SIG-M5 (cell line): ENCODE measurements at places on chromosomes 6 and 20.
A peak's percentile ranks its signal among the peaks of the same experiment; 100 is the strongest.

DNA sequence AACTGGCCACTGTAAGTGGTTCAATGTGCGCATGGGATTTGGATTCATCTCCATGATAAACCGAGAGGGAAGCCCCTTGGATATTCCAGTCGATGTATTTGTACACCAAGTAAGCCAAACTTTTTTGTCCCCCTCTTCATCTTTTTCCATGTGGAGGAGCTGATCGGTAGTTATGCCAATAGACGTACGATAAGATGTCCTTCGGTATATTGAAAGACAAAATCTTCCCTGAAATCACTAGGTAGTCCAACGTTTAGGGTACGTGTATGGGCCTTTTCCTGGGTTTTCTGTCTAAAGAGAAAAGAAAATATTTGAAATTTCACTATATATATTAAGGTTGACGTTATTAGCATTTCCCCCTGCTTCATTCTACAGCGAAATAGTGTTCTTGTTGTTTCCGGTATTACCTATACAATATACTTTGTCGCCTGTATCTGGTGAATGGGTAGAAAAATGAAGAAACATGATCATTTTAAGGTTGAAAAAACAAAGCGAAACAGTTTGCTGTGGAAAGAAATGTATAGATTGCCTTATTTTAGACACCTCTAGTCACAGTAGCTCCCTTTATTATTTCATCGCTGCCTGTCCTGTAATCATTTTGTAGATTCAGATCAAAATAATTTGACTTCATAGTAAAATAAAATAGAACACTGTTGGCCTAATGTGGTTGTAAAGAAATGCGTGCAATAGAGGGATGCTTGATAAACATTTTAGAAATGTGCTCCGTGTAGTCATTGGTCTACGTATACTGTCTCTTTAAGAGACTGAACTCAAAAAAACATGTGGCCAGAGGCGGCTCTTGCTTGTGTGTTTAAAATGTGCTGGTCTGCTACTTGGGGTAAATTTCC, 1.5 kb downstream of the LIN28B start:
- peak; percentile 22 for DNase-seq

GRCh38 chr6:110823146-110823545, 7.9 kb upstream of the CDK19 start:
- no peak for DNase-seq

- no peak for DNase-seq
Measured at GRCh38 chr6:54053881-54054391, 57.3 kb upstream of the MLIP start.

GRCh38 chr6:142822383-142822782, 122.6 kb downstream of the HIVEP2 start:
- DNase-seq, result no peak

DNA sequence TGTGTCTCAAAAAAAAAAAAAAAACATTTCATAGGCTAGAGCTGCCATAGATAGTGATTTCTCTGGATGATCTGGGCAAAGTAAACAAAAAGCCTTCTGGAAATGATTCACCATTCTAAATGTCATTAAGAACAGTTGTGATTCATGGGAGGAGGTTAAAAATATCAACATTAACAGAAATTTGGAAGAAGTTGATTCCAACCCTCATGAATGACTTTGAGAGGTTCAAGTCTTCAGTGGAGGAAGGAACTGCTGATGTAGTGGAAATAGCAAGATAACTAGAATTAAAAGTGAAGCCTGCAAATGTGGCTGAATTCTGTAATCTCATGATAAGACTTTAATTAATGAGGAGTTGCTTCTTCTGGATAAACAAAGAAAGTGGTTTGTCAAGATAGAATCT, 26.8 kb upstream of the MMP24 start:
- DNase-seq, result no peak

GRCh38 chr6:126761854-126762253, 356.6 kb upstream of the RSPO3 start:
- DNase-seq, result no peak

GRCh38 chr6:109793021-109793420, 101.9 kb downstream of the FIG4 start:
- DNase-seq, result no peak

- peak; percentile 36 for DNase-seq
Measured at GRCh38 chr20:373171-373890, 7.2 kb upstream of the TRIB3 start.

GRCh38 chr6:2353412-2354137, 108.2 kb upstream of the GMDS start:
- no peak for DNase-seq

- no peak for DNase-seq
Measured at GRCh38 chr20:53276143-53276542, 304.0 kb downstream of the TSHZ2 start.

DNA sequence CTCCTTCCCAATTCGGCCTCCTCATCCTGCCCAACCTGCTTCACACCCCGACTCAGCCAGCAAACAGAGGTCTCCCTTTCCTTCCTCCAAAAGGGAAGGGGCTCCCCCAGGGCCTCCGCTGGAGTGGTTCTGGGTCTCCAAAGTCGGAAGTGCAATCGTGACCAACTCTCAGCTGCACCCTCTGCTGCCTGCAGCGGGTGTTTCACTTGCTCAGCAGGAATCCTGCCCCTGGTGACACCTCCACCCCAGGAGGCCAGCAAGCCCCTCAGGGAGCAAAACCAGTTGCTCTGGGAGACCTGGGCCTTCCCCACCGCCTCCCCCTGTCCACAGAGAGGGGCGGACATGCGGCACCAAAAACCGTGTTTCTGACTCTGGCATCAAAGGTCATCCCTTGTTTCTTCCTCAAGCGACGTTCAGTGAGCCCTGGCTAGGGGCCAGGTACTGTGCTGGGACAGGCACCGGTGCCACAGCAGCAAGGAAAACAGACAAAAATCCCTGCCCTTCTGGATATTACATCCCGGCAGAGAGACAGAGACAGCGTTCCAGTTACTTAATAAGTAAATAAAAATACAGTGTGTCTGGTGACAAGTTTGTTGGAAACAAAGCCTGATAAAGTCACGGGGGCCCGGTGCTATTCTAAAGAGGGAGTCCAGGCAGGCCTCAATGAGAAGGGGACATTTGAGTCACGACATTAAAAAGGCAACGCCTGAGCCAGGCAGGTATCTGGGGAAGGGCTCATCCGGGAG, 219.0 kb downstream of the BMP7 start:
- no peak for DNase-seq

DNA sequence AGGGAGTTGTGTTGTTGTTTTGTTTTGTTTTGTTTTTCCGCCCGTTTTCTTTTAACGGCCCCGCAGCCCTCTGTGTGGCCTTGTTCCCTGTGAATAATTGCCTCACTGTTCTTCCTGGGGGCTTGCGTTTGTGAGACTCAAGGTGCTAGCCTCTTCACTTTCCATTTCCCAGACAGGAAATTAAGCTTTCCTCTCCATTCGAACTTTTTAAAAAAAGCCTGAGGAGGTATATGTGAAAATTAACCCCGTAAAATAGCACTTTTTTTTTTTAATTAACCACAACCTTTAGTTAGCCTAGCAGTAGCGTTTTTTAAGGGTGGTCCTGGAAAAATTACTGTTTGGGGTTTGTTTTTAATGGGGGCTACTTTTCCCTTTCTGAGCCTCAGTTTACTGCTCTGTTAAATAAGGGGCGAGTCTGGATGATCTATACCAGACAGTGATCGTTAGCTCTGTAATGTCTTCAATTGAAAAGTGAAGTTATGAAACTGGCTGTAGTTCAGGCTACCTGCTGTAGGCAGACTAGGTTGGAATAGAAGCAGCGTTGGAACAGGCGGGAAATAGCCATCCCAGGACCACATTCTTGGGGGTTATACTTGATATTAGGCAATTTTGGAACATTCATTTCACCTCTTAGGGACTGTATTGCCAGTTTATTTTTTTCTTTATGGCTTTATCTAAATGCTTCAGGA, 1.7 kb downstream of the STX16 start:
- no peak for DNase-seq

DNA sequence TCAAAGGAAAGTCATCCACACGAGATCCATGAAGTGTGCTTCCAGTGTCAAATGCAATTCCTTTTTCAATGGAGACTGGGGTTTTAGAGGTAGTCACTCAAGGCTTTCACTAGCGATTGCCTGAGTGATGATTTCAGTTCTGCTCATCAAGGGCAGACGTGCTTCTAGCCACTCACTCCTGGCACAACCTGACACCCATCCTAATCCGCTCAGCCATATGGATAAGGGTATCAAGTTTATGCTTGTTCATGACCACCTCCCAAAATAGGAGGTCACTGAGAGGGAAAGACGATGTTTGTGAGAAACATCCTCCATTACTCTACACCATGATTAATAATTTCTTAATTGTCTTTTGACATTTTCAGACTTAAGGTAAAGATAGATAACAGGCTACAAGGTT, 91.3 kb upstream of the HEY2 start:
- no peak for DNase-seq

- DNase-seq, result no peak
Measured at GRCh38 chr6:35360349-35361138, 18.2 kb downstream of the PPARD start.

DNA sequence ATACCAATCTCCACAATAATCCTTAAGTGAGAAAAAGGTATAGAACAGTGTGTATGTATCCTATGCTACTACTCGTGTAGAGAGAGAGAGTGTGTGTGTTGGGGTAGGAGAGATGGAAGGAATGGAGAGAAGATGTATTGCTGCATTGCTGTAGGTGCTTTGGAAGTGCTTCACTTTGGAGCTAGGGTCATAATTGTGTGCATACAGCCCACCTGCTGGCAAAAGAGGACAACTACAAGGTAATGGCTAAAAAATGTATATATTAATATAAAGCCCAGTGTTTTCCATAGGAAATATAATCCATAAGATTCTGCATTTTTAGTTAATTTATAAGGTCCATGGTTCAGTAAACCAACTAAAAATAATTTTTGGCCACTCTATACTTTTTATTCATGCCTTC, 36.1 kb downstream of the SERAC1 start:
- DNase-seq, result no peak

- DNase-seq, result peak; percentile 36
Measured at GRCh38 chr6:73503027-73503772, 17.6 kb downstream of the EEF1A1 start.

DNA sequence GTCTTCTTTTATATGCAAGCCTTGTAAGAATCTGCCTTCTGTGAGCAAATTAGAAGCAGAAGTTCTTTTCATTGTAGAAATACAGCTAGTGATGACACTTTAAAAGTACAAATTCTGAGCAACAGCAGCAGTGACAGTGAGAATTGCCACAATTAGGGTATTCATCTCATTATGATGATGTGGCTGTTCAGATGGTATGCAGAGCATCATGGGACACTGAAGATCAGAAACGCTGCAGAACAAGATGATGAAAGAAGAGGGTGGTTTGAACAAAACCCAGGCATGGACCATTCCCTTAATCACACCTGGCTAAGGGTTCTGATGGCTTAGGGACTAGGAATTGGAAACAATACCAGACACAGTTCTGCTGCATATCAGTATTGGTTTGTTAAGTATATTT, 312.7 kb upstream of the TBX18 start:
- DNase-seq, result no peak

DNA sequence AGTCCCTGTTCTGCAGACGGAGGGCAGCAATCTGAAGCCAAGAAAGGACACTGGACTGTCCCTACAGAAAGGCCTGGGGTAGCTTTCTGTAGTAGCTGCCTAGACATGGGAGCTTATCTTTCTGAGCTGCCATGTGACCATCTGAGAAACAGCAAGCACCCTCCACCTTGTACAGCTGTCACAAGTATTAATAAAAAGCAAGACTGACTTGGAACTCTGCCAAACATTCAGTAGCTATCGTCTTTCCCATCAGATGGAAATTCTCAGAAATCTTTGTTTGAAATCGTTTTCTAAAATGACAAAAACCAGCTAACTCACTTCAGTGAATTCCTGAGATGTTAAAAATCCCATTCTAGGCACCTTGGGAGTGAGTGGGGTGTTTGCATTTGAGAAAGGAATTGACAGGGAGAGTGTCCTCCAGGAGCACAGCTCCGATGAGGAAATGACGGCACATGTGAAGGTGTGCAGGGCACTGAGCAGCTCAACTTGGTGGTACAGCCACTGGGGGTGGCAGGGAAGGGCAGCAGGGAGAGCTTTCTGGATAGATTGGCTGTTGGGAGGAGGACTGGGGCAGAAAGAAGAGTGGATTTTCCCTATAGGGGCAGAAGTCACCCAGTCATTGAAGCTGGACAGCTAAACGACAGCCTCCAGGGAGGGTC, 24.5 kb downstream of the ACSS1 start:
- no peak for DNase-seq

DNA sequence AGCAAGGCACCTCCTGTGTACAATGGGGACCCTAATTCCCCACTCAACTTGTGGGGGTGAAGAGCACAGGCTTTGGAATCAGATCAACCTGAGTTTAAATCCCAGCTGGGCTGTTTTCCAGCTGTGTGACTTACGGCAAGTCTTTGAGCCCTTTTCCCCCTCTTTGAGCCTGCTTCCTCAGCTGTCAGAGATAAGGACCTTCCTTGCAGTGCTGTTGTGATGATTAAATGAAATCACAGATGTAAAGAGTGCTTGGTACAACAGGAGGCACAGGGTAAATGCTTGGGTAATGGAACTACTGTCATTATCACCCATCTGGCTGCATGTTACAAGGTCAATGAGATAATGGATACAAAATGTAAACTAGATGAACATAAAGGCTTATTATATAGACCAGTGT, 3.2 kb downstream of the SNX21 start:
- no peak for DNase-seq
